ENCODE measurements at places on chromosomes 7 and 10.

DNA sequence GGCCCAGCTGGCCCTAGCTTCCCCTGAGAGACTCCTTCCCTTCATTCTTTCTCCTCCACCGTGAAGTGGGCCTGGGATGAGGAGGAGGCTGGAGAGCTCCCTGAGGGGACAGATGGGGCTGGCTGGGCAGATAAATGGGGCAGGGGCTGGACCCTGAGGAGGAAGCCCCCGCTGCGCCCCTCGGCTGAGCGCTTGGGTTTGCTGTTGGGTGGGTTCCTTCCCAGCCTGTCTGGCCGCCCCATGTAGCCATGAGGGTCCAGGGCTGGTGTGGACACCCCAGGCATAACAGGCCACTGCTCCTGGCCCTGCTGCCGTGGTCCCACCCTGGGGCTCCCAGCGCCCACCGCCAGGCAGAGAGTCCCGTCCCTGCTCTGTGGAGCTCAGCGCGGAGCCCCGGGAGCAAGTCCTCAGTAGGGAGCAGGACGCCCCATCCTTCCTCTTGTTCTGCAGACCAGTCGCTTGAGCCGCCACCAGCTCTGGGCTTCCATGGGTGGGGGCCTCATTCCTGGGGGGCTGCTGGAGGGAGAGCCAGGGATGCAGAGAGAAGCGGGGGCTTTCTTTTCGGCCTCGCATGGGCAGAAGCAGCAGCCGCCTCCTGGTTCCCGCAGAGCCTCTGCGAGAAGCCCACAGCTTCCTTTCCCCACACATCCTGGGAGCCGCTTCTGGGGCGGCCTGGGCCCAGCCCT is 266.4 kb upstream of the TCERG1L start:
- DNase-seq: no peak

DNA sequence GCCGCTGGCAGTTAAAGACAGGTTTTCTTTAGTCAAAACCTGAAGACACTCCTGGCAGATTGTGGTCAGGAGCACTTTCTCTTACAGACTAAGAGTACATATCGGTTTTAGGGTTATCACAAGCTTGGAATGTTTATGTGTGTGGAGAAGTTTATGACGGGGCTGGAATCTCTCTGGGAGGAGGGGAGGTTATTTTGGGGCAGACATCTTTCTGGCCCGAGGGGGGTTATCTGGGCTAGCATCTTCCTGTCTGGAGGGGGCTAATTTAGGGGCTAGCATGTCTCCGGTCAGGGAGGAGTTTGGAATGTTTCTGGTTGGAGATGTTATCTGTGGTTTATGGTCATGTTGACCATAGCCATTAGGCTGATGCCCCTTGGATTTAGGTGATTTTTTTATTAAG is 141.2 kb upstream of the KIF5B start:
- DNase-seq: no peak

DNA sequence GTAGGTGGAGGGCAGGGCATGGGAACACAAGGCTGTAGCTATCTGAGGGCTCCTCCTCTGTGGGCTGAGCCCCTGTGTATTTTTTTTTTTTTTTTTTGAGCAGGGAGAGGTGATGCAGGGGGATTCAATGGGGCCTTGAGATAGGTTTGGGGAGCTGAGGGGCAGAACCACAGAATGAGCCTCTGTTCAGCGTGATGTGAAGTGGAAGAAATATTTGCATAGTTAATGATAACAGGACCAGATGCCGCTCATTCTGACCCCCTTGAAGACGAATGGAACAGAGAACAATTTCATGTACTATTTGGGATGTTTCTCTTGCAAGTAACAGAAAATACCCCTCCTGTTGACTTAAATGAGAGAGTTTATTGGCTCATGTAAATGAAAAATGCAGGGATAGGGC is 69.7 kb upstream of the EMX2 start:
- DNase-seq: no peak

DNA sequence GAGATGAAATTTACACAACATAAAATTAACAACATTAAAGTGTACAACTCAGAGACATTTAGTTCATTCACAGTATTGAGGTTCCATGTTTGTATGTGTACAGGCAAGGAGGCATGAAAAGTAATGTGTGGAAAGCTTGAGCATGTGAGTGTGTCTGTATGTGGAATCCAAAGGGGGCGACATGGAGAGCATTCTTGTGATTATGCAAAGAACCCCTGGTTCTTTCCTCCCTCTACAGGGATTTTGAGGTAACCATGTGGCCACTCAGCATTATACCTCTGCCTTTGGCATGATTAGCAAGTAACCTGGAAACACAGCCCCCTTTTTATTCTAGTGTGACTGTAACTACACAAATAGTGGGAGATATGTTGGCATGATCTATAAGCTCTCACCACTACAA is 21.0 kb downstream of the OR2F1 start:
- no peak for DNase-seq

- DNase-seq: no peak
Measured at GRCh38 chr10:62031507-62031906, 130.0 kb downstream of the ARID5B start.

DNA sequence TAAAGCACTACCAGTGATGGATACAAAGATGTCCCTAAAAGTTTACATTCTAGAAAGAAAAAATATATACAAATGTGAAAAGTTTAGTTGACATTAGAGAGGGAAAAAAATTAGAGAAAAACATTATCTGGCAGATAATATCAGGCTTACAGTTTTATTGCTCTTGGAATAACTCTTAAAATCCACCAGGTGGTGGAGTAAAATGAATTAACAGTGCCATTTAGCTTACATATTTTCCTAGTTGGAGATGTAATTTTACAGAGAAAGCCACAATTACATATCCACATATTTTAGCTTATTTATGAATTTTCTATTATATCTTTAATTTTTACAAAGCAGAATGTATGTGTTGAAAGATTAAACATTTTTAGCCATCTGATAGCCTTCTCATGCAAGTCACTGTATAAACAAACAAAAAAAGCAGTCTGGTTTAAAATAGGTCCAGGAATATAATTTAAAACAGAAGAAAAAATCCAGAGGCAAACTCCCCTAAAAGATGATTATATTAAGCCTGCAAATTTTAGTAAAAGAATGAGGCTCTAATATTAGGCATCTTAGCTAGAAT is 6.5 kb downstream of the CABCOCO1 start:
- no peak for DNase-seq

GRCh38 chr10:53748319-53748718 is 975.7 kb upstream of the MBL2 start:
- no peak for DNase-seq

DNA sequence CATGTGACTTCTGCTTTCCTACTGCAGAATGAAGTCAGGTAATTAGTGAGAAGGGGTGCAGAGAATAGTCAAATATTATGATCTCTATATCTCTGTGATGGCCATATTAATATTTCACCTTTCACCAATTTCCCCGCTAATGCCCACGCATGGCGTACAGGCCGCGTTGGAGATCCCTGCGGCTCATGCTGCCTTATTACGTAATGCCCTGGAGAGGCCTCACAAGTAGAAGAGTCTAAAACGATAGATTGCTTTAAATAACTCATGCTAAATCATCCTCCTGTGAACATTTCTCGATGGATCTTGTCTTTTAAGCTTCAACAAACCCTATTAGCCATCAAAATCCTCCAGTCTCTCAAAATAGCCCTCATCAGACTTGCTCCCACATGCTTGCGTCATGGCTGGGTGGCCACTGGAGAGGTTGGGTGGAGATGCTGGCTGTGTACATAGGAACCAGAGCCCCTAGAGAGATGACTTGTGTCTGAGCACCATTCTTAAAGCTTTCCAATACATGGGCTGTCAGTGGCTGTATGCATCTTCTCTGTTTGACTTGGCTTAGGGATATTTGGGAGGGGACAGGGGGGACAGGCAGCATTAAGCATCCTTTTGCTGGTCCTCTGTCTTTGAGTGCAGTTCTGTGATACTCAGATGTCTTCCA is 79.5 kb upstream of the INSYN2A start:
- no peak for DNase-seq

GRCh38 chr7:94996369-94996768 is 89.0 kb downstream of the PPP1R9A start:
- no peak for DNase-seq

DNA sequence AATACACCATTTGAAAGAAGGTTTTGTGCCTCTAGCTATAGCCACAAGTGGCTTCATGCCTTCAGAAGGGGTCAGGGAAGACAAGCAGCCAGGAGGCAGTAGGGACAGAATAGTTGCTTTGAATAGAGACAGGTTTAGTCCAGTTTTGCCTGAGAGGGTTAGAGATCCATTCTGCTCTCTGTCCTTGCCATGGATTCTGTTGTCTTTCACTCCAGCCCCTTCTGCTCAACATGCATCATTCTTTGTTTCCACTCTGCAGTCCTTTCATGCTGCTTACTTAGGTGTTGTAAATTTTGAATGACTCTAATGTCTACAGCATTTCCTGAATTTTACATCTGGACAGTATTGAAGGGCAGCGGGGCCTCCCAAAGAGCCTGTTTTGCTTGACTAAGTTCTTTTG is 60.3 kb downstream of the CNTNAP2 start:
- DNase-seq: no peak

DNA sequence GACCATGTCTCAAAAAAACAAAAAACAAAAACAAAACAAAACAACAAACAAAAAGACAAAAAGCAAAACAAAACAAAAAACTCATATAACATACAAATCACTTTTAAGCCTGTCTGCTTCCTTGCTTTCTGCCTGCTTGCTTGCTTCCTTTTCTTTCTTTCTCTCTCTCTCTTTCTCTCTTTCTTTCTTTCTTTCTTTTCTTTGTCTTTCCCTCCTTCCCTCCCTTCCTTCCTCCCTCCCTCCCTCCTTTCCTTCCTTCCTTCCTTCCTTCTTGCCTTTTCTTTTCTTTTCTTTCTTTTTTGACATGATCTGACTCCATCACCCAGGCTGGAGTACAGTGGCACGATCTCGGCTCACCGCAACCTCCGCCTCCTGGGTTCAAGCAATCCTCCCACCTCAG is 15.9 kb upstream of the TRA2A start:
- no peak for DNase-seq

GRCh38 chr10:114015708-114016107 is 28.0 kb upstream of the ADRB1 start:
- no peak for DNase-seq

GRCh38 chr10:28945959-28946358 is 268.6 kb downstream of the BAMBI start:
- DNase-seq: no peak

DNA sequence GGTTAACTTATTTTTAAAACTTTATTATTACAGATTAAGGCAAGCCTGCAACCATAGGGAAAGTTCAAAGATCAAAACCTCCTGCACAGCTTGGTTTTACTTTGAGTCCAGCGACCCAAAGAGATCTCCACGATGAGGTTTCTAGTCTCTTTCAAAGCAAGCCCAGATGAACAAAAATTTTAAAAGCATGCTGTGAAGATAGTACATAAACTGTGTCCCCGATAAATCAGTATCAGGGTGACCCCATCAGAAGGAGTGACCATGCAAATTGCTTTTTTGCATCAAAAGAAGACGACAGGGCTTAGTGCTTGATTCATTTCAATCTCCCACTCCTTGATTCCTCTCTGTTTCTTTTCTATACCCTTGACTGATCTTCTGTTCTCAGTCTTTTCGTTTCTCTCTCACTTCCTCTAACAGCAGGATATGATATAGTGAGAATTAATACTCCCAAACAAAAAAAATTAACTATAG is 16.0 kb upstream of the DNTT start:
- no peak for DNase-seq

DNA sequence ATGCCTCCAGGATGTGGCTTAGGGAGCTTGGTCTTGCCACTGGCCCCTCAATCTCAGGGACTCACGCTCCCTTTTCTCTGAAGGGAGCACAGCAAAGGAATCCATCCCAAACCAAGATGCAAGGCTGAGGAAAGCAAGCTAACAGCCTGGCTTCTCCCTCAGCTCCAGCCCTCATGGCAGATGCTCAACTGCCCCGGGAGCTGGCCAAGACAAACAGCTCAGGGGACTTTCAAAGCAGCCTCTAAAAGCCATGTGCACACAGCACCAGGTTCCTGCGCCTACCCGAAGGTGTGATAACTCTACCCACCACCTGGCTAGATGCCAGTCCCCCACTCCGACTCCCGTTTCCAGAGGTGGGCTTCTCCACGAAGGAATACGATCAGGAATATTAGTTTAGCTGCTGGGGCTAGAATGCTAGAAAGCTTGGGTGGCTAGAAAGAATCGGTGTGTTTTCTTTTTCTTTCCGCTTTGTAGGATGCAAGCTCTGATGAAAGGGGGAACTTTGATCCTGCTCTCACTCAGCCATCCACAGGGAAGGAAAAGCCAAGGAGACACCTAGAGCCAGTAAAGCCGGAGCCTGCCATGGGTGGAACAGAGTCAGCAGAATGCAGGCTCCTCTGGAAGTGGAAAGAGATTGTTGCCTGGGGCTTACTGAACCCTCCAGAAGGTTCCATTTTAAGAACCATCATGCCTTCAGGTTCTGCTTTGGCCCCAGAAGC is 89.0 kb upstream of the FGFR2 start:
- DNase-seq: no peak

- no peak for DNase-seq
Measured at GRCh38 chr10:122234416-122234815, 36.7 kb upstream of the BTBD16 start.

- DNase-seq: no peak
Measured at GRCh38 chr10:87660484-87661133, 931 bp downstream of the PAPSS2 start.

GRCh38 chr10:68333058-68333395 is 299 bp upstream of the PBLD start:
- no peak for DNase-seq

DNA sequence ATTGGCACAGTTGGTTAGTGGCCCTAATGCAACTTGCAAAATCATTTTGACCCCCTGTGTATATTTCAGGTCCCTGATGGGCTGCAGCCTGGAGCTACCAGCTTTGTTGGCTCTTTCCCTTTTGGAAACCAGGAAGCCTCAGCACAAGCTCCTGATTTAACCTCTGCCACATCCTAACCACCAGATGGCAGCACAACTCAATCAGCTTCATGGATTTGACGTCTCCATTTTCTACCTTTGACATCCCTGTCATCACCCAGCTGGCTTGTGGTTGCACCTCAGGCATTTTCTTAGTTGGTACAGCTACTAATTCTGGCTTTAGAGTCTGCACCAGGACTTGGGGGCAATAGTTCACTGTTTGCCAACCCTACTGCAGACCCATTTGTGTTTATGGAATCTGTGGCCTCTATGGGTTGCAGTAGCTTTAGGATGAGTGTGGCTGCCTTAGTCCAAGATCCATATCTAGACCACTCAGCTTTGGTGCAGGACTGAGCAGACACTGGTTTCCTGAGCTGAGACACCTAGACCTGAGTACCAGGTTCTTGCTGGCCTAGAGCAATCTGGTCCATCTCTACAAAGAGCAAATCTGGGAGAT is 456.2 kb downstream of the REEP3 start:
- no peak for DNase-seq

- no peak for DNase-seq
Measured at GRCh38 chr10:660970-661596, 28.4 kb downstream of the DIP2C start.
